Activated CD8-positive, alpha-beta memory T cell treated with anti-CD3 and anti-CD28 coated beads, Interleukin-2, amount 10 ng/mL, durations not matched to agents 7 days and 5 days (primary cell): ENCODE measurements at places on chromosomes 13 and 19.

GRCh38 chr13:113793718-113794085, 34.7 kb downstream of the TMEM255B start:
- DNase-seq: no peak

- no peak for DNase-seq
Measured at GRCh38 chr19:33724021-33724720, 72.5 kb upstream of the KCTD15 start.

GRCh38 chr19:49490287-49491029, 3.0 kb downstream of the RPL13A start:
- peak; percentile 66 for DNase-seq

GRCh38 chr13:33676045-33676989, 141.6 kb upstream of the RFC3 start:
- DNase-seq: peak; percentile 64

DNA sequence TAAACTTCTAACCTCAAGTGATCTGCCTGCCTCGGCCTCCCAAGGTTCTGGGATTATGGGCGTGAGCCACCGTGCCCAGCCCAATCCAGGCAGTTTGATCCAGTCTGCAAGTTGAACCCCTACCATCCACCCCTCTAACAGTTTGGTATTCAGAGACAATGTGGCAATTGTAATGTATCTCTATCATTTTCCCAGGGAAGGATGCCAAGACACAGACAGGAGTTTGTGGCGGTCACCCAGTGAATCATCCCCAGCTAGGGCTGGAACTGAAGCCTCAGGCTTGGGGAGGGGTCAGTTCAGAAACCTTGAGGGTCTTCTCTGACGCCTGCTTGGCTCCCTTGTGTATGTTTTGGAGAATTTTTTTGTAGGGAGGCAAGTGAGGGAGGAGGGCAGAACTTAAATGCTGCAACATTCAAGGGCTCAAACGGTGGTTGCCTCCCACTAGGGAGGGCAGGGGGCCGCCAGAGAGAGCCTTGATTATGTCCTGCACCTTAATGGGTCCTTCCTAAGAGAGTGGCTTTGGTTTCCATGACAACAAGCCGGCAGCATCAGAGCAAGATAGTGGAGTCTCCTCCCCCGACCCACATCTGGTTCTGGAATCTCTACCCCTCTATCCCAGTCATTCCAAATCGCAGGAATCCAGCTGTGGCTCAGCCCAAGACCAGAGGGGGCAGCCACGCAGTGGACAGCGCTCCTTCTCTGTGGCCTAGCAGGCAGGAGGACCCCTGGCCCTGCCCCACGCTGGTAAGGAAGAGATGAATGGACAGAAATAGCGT, 14.9 kb upstream of the FEM1A start:
- no peak for DNase-seq
